ENCODE measurements at places on chromosomes 1 and 21. TPM values are rescaled to one million over a fixed set of nuclear protein-coding genes. Genes with fewer than 3 reads are reported as not detected.

The RBP7 gene
- total RNA-seq: not detected

The FAM163A gene
- not detected for total RNA-seq

The LRRC53 gene
- total RNA-seq: not detected

The PARP1 gene
- 92.4 TPM for total RNA-seq

The PTTG1IP gene
- total RNA-seq: 248 TPM

The CDK11A gene
- total RNA-seq: 15.2 TPM

The CLDN14 gene
- 0.37 TPM for total RNA-seq

The PTCH2 gene
- 0.22 TPM for total RNA-seq

The HS2ST1 gene
- 29.2 TPM for total RNA-seq

The FAM43B gene
- total RNA-seq: under 0.01 TPM

The RIPPLY3 gene
- total RNA-seq: not detected

The TEX38 gene
- total RNA-seq: not detected

The MAN1A2 gene
- total RNA-seq: 81.1 TPM

The PLA2G2D gene
- not detected for total RNA-seq

The NTNG1 gene
- total RNA-seq: 19.0 TPM

The POGK gene
- total RNA-seq: 26.0 TPM

The ATAD3A gene
- total RNA-seq: 79.5 TPM

The CYP4B1 gene
- not detected for total RNA-seq

The HEYL gene
- total RNA-seq: not detected

The ZNF695 gene
- total RNA-seq: 2.2 TPM

The EVA1C gene
- total RNA-seq: 15.5 TPM

The NID1 gene
- 113 TPM for total RNA-seq

The MYOC gene
- total RNA-seq: 0.25 TPM

The ADORA1 gene
- 7.5 TPM for total RNA-seq

The CBR1 gene
- 164 TPM for total RNA-seq

The GBP7 gene
- 0.12 TPM for total RNA-seq

The RFX5 gene
- 29.6 TPM for total RNA-seq

The VSIG8 gene
- 0.12 TPM for total RNA-seq

The KPRP gene
- not detected for total RNA-seq
